ENCODE measurements at places on chromosomes 12 and 14.

DNA sequence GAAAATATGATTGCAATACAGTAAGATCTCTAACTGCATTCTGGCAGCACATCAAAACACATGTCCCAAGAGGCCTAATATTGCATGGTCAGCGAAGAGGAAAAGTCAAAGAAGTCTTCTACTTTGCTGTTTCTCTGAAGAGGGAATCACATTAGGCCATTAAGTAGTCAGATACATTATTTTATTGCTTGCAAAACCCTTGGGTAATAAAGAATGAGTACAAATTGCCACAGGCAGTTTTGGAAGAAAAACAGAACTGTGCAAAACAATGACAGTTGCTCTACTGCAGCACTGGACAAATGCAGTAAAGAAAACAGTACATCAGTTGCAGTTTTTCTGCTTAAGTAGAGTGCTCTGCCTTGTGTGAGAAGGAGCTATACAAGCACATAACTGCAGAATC lies 211.9 kb downstream of the MED13L start:
- no peak for DNase-seq

GRCh38 chr12:91379051-91379775 lies 196.6 kb upstream of the DCN start:
- no peak for DNase-seq

- DNase-seq: no peak
Observed at GRCh38 chr12:127273626-127274025, 993.3 kb upstream of the TMEM132C start.

DNA sequence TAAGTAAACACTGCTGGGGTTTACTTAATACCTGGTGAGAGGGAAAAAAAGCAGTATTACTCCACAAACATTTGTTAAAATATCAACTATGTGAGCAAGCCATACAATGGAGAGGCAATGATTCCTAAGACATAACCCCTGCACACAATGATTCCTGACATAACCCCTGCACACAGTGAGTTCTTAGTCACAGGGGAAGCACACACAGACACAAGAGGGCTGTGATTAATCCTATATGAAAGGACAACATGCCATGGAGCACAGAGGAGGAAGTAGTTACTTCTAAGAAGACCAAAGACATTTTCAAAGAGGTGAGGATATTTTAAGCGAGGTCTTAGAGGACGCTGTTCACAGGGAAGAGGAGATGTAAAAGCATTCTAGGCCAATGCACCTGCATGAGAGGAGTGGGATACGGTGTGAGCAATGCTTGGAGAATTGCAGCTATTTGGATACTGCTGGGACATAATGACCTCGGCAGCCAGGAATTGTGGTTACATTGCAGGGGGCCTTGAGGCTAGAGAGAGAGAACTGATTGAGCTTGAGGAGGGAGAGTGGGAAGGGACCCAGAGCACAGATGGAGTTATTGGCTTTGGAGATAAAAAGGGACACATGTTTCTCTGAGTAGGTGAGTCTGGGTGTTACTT lies 211.9 kb downstream of the APAF1 start:
- no peak for DNase-seq

GRCh38 chr14:95313707-95314106 lies 6.0 kb downstream of the CLMN start:
- no peak for DNase-seq

GRCh38 chr12:10018386-10018785 lies 8.0 kb downstream of the CLEC12B start:
- DNase-seq: no peak

DNA sequence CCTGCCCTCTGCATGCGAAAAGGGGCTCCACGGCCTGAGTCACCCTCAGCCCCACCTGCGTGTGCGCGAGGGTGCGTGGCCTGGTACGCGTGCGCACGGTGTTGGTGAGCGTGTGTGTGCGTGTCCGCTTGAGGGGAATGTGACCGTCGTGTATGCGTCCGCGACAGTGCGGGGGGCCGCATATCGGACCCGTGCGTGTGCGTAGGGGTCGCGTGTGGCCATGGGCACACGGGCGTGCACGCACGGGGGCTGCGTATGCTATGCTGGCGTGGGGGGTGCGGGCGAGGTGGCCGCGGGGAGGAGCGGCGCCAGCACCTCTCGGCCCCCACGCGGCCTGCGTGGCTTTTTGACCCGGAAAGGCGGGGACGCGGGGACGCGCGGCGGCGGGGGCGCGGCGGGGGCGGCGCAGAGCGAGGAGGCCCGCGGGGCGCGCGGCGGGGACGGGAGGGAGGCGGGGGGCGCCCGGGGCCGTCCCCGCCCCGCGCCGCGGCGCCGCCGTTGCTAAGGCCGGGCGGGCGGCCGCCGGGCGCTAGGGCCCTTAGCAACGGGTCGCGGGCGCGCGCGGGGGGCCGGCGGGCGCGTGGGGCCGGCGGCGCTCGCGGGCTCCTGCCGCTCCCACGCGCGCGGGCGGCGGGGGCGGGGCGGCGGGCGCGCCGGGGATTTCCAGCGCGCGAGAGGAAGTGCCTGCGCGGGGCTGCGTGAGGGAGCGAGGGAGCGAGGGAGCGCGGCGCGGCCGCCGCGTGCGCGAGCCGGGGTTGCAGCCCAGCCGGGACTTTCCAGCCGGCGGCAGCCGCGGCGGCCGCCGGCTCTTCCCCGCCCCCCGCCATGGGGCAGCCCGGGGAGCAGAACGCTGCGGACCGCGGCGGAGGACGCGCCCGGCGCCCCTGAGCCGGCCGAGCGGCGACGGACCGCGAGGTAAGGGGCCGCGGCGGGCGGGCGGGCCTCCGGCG lies at the start of gene TRAF3:
TSS of gene TRAF3 (plus strand) at position 689 of the 950 bp plus-strand sequence. CDS start 92,753 bp downstream, outside the sequence.
- DNase-seq: peak; percentile 77

- no peak for DNase-seq
Observed at GRCh38 chr14:98244162-98244948, 1027.6 kb downstream of the BCL11B start.

- DNase-seq: no peak
Observed at GRCh38 chr12:31896514-31897039, 62.6 kb upstream of the RESF1 start.

DNA sequence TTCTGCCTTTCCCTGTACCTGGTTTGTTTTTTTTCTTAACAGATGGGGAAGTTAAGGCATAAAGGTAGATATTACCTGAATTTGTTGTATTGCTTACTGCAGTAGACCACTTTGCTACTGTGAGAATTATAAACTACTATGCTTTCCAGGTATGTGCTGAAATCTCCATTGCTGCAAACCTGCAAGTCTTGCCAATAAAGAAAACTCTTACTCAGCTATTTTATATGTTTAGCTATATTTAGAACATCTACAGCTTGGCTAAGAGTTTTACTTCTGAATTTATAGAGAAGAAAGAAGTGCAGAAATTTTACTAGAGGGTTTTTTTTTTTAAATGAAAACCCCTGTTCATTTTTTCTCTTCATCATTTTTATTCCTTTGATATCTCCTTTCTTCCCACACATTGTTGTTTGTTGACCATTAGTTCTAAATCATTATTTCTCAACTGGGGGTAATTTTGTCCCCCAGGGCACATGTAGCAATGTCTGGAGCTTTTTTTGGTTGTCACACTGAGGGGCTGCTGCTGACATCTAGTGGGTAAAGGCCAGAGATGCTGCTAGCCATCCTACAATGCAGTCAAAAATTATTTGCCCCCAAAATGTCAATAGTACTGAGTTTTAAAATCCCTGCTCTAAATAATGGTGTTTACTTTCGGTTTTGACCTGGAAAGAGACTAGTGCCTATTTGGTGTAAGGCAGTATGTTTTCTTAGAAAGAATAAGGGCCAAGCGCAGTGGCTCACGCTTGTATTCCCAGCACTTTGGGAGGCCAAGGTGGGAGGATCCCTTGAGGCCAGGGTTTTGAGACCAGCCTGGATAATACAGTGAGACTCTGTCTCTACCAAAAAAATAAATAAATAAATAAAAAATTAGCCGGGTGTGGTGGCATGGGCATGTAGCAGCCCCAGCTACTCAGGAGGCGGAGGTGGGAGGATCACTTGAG lies 48.6 kb downstream of the PCNX1 start:
- DNase-seq: no peak

DNA sequence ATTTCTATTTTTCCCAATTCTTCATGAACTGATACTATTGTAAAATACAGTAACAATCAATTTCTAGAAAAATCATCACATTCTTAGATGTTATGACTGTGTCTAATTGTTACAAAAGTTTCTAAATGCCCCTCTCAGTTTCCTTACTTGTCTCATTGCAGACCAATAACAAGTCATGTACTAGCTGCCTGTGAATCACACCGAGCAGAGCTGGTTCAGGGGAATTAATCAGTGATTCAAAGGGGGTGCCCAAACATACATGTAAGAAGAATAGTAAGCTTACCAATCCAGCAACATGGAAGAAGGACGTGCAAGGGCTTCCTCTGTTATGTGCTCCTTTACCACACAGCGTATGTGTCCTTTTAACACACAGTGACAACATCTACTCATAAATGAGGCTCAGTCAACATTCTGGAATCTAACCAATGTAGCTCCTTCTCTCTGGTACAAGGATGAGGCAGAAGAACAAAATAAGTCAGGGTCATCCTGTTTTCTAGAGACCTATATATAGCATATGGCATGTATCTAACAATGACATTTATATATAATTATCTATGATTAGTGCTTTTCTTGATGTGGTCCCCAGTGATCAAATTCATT lies 126.4 kb downstream of the SCN8A start:
- no peak for DNase-seq

- no peak for DNase-seq
Observed at GRCh38 chr14:78197051-78197450, 26.9 kb downstream of the NRXN3 start.

DNA sequence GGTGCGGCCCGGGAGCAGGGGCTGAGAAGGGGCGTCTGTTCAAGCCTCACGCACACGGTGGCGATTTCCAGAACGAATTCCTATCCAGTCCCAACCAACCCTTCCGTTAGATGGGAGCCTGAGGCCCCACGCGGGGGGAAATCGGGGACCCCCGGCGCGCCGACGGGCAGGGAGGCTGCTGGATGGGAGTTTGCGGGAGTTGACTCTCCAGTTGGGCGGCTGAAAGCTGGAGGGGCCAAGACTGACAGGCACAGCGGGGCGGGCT lies 9.8 kb downstream of the EXOC3L4 start:
- peak; percentile 34 for DNase-seq

GRCh38 chr14:91399868-91400640 lies 17.6 kb downstream of the CCDC88C start:
- DNase-seq: no peak

- no peak for DNase-seq
Observed at GRCh38 chr12:32053881-32054624, 52.6 kb upstream of the BICD1 start.

DNA sequence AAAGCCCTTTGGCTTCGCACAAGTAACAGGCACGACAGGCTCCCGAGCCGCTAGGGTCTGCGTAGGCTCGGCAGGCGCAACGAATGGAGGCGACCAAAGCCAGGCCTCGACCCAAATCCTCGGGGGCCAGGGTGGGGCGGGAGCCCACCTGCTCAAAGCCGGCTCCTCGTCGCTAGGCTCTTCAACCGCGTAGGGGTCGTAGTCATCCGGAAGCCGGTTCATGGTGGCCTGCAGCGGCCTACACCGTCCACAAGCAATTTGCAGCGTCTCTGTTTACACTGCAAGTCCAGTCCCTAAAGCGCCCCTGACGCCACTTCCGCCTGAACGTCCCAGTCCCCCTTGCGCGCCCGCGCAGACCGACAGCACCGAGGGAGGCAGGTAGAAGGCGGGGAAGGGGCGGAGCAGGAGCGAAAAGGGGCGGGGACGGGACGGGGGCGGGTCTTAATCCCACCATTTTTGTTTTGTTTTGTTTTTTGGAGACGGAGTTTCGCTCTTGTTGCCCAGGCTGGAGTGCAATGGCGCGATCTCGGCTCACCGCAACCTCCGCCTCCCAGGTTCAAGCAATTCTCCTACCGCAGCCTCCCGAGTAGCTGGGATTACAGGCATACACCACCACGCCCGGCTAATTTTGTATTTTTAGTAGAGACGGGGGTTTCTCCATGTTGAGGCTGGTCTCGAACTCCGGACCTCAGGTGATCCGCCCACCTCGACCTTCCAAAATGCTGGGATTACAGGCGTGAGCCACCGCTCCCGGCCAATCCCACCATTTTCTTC lies at the start of gene EAPP:
TSS of gene EAPP (minus strand) at position 295 of the 774 bp plus-strand sequence. CDS start at position 222, 73 bp downstream.
- DNase-seq: peak; percentile 98

- DNase-seq: peak; percentile 78
Observed at GRCh38 chr14:103551338-103551762, 11.1 kb downstream of the BAG5 start.

- peak; percentile 41 for DNase-seq
Observed at GRCh38 chr12:104877103-104877705, 80.9 kb downstream of the SLC41A2 start.
